Psoas muscle (tissue), 8 donors: ENCODE measurements at places on chromosomes 13 and 19. TPM values are rescaled to one million over a fixed set of nuclear protein-coding genes. Genes with fewer than 3 reads are reported as not detected.

Gene AMH
- 2.2 TPM for total RNA-seq

Gene HSH2D
- 0.30 TPM for total RNA-seq

Gene SLAIN1
- 4.8 TPM for total RNA-seq

Gene BEST2
- total RNA-seq = not detected

Gene SPTBN4
- total RNA-seq = 1.8 TPM

Gene LILRA5
- 1.1 TPM for total RNA-seq

Gene PCDH17
- 0.71 TPM for total RNA-seq

Gene ZNF816
- 2.7 TPM for total RNA-seq

Gene CATSPERD
- total RNA-seq = not detected

Gene PPFIA3
- total RNA-seq = 3.4 TPM

Gene ADPRHL1
- total RNA-seq = 186 TPM

Gene AXL
- total RNA-seq = 13.4 TPM

Gene KISS1R
- total RNA-seq = not detected

Gene MRPL4
- 94.0 TPM for total RNA-seq

Gene EDNRB
- 7.1 TPM for total RNA-seq

Gene MAMSTR
- total RNA-seq = 38.4 TPM
